Liver (tissue), 10 donors: ENCODE measurements at places on chromosomes 6 and 20. TPM values are rescaled to one million over a fixed set of nuclear protein-coding genes. Genes with fewer than 3 reads are reported as not detected.

GRCh38 chr6:119978274-119978889, 628.8 kb upstream of the MAN1A1 start:
- DNase-seq, result no peak

Gene SRPK1
- 38.7 TPM for total RNA-seq

GRCh38 chr20:23361119-23361475, 885 bp upstream of the GZF1 start:
- no peak for DNase-seq

Gene ABHD16B
- total RNA-seq, result not detected

- DNase-seq, result peak; percentile 24
These were observed 79.8 kb upstream of the CD93 start for GRCh38 chr20:23165964-23166363.

DNA sequence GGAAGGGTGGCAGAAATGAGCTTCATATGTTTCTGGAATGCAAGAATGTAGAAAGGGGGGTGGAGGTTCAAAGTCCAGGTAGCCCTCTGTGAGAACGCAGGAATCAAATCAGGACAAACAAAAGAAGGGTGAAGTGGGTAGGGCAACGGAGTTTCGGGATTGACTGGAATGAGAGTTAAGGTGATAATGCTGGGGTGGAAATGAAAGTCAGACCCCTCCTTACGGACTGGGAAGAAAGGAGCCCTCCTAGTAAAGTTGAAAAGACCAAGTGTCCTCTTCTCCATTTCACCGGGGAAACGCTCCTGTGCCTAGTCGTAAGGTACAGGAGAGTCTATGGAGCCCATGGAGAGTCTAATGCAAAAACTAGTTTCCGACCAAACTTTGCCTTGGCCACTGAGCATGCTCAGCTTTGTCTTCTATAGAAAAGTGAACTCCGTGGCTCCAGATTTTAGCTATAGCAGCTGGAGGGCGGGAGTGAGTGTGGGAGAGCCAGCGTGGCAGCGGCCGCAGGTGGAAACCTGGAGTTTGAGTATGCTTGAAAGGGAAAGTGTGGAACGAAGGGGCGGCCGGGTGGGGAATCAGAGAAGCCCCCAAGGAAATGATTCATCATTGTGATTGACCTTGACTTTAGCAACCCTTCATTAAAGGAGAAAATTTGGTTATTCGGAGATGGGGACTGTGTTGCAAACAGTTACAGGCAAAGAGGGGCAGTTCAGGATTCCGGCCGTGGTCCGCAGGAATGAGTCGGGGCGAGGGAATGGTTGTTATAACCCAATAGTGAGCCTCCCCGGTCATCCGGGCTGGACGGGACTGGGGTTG, 1.3 kb upstream of the LRRC1 start:
- peak; percentile 43 for DNase-seq

GRCh38 chr6:13590574-13591153, 16.3 kb downstream of the SIRT5 start:
- DNase-seq, result no peak

- DNase-seq, result no peak
These were observed 10.5 kb downstream of the MANBAL start for GRCh38 chr20:37299718-37300528.

GRCh38 chr6:92468066-92468465, 951.3 kb downstream of the EPHA7 start:
- no peak for DNase-seq

Gene OLIG3
- total RNA-seq, result not detected

Gene ABHD12
- total RNA-seq, result 11.1 TPM

GRCh38 chr20:62878244-62879038, 16.8 kb upstream of the TCFL5 start:
- DNase-seq, result no peak

DNA sequence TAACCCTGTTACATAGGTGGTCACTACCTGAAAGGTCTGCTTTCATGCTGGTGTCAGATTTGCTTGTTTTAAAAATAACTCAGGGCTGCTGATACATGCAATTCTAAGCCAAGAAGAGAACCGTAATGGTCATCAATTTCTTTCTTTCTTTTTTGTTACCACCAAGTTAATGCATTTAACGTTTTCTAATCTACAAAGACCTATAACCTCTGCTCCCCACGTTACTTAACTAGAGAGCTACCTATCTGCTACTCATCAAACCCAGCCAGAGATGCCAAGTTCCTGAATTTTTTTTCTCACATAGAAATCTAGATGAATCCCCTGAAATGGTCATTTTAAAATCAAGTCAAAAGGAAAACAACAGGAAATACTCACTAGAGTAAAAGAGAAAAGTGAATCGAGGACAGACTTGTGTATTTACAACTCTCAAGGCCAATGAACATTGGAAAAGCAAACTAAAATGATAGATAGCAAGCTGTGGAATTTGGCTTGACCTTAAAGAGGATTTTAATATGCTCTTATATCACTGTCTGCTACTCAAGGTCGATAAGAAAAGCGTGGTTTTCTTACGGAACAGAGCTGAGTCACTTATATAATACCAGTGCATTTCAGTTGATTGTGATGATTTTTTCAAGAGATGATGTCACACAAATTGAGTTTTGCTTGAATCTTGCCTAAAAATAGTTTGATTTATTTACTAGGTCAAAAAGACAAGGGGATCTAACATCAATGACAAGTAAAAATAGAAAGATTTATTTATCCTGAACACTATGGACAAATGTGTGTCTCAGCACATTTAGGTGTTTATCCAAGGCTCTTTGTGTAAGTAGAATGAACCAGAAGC, 67.9 kb downstream of the SGK1 start:
- no peak for DNase-seq

- DNase-seq, result no peak
These were observed 9.1 kb downstream of the FAM83D start for GRCh38 chr20:38935285-38935684.

GRCh38 chr6:1394514-1395463, 5.4 kb downstream of the FOXF2 start:
- no peak for DNase-seq

DNA sequence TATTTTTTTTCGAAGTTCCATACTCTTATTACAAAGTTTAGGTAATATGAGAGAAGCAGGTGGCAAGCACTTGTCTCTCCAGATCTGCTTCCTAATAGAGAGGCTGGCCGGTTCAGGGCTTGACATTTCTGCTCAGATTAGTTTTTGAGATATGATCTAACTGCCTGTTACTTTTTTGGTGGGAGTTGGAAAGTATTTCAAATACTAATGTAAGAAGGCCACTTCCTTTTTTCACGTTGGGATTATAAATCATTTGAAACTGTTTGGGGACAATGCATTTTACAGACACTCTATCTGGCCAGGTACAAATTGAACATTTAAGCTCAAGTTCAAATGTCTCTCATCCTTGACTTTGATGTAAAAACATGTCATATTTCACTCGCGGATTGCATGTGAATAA, 222.1 kb upstream of the SULF2 start:
- DNase-seq, result no peak

- DNase-seq, result no peak
These were observed 586 bp upstream of the NQO2 start for GRCh38 chr6:2998998-2999617.

DNA sequence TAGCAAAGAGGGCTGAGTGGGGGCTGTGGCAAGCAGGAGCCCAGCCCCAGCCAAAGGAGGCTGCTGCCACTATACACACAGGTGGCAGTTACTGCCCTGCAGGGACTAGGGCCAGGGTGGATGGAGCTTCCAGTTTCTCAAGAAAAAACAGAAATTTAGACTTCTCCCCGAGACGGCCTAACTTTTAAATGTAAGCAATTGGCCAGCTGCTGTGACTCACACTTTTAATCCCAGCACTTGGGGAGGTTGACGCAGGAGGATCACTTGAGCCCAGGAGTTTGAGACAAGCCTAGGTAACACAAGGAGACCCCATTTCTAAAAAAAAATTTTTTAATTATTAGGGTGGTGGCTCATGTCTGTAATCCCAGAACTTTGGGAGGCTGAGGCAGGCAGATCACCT, 98.2 kb upstream of the NFATC2 start:
- no peak for DNase-seq

- no peak for DNase-seq
These were observed 294.5 kb downstream of the CD83 start for GRCh38 chr6:14412026-14412425.

GRCh38 chr6:19896693-19897010, 59.5 kb downstream of the ID4 start:
- no peak for DNase-seq

DNA sequence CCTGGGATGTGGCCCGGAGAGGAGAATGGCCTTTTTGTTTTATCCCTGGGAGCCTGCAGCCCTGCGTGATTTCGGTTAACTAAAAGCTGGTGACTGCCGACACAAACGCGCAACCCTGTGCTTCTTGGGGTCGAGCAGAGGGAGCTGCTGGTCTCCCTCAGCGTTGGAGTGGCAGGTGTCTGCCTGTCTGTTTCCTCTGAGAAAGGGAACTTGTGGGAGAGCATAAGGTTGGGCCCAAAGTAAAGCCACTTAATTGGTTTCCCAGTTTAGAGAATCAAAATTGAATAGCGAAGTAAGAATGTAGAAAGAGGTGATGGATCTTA, 500 bp downstream of the LTV1 start:
- DNase-seq, result no peak

GRCh38 chr6:125077453-125077852, 76.1 kb upstream of the TPD52L1 start:
- DNase-seq, result no peak

GRCh38 chr6:8086755-8087306, 15.5 kb downstream of the EEF1E1 start:
- DNase-seq, result no peak

DNA sequence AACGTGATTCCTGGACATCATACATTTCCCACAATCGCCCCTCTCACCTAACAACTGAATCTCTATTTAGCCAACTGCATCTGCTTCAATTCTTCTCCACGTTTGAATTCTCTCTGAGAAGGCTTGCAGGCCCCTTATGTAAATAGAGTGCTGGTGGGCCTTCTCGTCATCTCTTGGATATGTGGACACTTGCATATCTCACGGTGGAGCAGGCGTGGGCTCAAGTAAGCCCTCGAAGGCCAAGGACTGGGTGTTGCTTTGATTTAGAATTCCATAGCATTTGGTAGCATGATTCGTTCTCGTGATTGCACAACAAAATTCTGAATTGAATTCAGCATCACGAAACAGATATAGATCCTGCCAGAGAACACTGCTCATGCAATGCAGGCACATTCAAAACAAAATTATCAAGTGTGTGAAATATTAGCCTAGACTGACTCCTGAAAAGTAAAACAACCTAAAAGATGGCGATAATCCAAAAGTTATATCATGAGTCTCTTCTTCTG, 613.6 kb downstream of the TFAP2A start:
- DNase-seq, result no peak

DNA sequence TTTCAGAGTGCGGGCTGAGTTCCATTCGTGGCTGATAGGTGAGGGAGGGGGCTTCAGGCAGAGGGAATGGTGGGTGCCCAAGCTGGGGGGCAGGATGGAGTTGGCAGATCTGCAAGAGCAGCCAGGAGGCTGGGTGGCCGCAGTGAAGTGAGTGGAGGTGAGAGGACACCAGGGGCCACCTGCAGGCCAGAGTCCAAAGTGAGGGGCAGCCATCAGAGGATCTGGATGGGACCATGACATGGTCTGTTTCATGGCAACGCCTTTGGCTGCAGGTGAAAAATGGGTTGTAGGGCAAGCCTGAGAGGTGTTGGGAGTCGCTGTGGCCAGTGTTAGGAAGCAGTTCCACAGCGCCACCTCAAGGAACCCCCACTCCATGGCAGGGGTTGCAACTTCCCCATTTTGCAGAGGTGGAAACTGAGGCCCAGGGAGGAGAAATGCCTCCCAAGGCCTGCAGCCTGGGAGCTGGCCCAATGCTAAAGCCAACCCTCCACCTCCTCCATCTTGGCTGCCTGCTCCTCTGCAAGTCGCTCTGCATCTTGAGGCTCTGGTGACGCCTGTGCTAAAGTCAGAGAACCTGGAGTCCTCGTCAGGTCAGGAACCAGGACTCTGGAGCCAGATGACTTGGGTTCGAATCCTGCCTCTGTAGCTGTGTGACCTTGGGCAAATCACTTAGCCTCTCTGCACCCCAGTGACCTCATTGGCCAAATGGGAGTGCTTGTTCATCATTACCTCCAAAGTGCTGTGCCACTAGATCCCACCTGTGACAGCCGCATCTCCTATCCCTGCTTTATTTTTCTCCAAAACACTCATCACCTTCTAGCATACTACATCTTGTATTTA, 153.8 kb downstream of the CEBPB start:
- DNase-seq, result no peak

GRCh38 chr20:62970307-62971210, 18.1 kb downstream of the SLC17A9 start:
- DNase-seq, result no peak

GRCh38 chr6:14826456-14826855, 419.4 kb upstream of the JARID2 start:
- DNase-seq, result no peak

Gene NNAT
- not detected for total RNA-seq

Gene SLC17A3
- total RNA-seq, result 13.6 TPM

Gene ZBTB46
- total RNA-seq, result 12.1 TPM

DNA sequence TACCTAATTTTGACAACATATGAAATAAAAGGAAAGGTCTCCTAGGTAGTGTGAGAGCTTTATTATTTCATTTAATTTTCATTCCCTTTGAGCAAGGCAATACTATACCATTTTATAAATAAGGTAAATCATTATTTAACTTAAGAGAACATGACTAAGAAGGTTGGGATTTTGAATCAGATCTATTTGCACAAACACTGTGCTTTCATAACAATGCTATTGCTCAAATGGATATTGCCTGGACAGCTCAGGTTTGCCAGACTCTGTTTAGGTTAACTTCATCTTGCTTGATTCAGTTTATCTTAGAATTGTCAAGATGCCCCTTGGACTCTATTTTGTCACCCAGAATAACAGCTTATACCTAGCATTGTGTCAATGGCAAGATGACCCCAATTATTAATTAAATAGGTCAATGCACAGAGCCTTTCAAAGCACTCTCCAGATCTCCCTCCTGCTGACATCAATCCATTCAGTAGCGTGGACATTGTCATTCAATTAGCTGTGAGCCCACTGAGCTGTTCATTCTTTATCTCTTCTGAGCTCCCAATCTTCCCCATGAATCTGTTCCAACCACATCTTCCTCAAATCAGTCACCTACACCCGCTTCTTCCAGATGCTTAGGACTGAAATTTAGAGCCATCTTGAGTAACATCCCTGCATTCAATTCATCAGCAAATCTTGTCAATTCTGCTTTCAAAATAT, 42.1 kb upstream of the TMEM30A start:
- no peak for DNase-seq

- no peak for DNase-seq
These were observed 15.9 kb downstream of the KIZ start for GRCh38 chr20:21141825-21142224.

DNA sequence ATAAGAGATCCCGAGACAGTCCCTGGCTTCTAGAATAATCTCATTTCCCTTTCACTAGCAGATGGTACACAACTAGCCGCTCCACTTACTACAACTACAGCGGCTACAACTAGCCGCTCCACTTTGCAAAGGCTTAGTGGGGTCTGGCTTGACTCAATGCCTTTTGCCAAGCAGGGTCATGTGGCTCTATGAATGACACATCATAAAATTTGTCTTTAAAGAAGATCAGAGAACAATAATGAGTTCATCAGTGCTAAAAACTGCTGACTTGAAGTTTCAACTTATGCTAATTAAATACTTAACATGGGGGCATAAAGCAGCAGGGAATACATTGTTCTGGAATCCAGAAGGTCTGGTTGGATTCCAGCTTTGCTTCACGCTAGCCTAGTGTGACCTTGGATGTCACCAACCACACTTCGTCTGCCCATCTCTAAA, 2.0 kb upstream of the MICAL1 start:
- DNase-seq, result no peak

Gene GJA1
- total RNA-seq, result 2.8 TPM
